ENCODE measurements at places on chromosomes 16 and 17.

- DNase-seq: no peak
These were observed 26.3 kb downstream of the NFE2L1 start for GRCh38 chr17:48074322-48075081.

- no peak for DNase-seq
These were observed 229.8 kb downstream of the KATNIP start for GRCh38 chr16:27779641-27780164.

DNA sequence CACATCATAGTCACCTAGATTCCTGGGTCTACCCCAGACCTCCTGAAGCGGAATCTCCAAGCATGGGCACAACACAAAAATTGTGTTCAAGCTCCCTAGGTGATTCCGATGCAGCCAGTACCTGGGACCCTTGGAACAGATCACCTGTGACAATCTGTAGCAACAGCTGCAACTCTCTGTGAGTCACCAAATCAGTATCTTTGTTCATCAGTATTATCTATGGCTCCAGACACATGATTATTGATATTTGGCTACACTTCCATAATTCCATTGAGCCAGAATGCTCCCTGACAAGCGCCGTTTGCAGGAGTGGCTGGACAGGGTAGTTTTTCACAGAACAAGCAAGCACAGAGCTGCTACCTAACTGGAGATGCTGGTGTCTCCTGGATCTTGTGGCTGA lies 16.2 kb downstream of the SLC6A4 start:
- no peak for DNase-seq

DNA sequence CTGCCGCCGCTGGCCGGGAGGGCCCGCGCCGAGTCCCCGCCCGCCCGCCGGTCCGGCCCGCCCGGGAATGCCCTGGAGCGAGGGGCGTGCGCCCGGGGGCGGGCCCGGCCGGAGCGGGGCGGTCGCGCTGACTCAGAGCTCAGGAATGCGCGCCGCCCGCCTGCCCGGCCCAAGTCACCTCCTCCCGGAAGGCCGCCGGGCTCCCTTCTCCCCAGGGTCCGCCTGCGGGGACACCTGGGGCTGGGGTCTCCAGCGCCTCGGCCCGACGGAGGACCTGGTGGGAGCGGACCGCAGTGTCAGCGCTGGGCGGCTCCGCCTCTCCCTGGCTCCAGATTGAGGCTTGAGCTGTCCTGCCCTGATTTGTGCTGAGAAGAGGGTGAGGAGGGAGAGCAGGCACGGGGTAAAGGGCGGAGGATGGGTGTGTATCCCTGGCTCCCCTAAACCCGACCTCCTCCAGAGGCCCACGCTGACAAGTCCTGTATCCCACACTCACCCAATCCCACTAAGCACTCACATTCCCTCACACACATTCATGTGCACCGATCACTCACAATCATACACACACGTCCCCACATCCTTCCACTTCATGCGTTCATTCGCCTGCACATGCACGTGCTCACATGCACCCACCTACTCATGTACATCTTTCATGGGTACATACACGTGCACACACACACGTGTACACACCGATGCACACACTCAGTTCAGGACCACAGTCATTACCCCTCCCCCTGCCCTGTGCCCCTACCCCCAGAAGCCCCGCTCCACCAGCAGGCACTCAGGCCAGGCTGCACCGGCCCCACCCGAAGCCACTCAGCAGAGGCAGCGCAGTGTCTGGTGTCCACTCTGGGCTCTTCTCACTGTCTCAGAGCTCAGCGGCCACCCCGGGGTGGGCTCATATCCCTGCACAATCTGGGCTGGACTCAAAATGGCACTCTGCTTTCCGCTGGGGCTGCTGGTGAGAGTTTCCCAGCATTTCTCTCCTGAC lies at the start of gene RHBDF1:
RHBDF1 (minus strand) TSS at position 71 of the 988 bp plus-strand sequence. CDS start 7,616 bp downstream, outside the sequence.
- no peak for DNase-seq

DNA sequence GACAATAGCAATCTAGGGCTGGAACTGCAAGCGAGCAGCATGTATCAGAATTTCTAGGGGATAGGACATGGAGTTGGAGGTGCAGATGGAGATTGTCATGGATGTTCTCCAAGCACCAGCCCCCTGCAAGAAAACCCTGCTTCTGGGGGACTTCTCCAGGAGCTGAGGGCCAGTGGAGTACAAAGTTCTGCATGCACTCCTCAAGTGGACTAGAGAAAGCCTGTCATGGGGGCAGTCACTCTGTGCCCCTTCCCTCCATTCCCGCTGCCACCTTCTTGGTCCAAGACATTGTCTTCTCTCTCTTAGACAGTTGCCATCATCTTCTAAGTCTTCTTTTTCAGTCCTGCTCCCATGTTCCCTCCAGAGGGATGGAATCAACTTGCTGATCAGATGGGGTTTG lies 87.9 kb downstream of the AIPL1 start:
- no peak for DNase-seq

DNA sequence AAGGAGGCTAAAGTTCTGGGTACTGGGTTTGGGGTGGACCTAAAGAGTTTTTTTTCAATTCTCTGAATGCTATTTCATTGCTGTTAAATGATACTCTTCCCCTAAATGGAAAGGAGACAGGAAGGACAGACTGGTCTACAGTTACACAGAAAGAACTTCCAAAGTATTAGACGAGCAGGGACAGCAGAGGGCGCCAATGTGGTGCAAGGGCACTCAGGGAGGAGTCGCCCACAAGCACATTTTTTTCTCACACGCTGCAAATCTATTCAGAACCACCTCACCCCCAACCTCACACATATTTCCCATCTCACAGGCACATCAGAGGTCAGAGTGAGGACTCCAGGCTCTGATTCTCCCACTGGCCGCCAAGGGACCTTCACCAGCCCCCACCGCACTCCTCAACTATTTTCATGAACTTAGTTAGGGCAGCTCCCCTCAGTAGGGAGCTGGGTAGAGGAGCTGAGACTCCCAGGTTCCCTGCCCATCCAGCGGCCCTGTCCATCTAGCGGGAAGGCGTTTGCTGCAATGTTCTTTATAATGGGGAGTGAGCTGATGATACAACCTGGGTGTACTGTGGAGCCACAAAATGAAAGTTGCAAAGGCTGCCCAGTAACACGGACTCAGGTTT lies 6.8 kb upstream of the CA4 start:
- peak; percentile 29 for DNase-seq

GRCh38 chr16:26118575-26118974 lies 426.8 kb downstream of the HS3ST4 start:
- no peak for DNase-seq

DNA sequence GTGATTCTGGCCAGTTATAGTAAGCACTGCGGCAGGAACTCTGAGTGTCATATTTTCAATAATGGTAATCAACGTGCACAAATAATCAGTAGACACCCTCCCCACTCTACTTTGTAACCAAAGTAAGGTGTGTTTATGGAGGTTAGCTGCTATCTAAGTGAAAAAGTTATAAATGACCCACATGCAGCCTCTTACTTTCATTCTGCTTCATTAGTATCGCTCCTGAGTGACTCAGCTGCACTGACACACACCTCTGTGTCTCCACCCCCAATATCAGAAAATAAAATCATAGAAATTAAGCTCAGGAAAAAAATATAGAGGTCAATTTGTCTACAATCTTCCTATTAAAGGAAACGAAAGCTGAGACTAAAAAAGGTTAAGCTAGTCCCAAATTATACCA lies 64.1 kb upstream of the TRAP1 start:
- DNase-seq: no peak

DNA sequence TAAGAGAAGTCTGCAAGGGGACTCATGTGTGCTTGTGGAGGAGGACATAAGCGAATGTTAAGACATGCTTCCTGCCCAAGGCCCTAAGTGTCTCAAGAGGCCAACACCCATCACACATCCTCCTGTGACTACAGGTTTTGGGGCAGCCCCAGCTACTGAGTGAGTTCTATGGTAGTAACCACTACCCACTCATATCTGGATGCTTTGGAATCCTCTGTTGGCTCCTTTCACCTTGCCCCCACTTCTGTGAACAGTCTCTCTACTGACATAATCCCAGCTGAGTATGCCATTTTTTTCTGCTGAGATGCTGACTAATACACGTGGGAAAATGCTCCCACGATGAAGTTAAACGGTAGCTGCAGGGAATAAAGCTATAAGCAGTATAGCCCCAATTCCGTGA lies 153.5 kb downstream of the VPS53 start:
- DNase-seq: no peak

- DNase-seq: no peak
These were observed 29.8 kb upstream of the ANKFY1 start for GRCh38 chr17:4293572-4293971.

DNA sequence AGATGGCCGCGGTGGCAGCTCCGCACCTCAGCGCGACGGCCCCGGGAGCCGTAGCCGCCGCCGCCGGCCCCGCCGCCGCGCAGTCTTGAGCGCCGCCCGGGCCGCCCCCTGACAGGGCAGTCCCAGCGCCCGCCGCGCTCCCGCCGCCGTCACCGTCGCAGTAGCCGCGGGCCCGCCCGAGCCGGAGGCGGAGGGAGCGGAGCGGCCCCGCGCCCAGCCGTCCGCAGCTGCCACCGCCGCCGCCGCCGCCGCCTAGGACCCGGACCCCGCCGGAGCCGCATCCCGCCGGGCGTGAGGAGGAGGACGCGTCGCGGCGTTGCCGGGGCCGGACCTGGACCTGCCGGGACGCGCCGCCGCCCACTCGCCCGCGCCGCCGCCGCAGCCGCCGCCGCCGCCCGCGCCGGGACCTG lies 218 bp downstream of the TNRC6C start:
- no peak for DNase-seq

- DNase-seq: no peak
These were observed 11.6 kb upstream of the MARCHF10 start for GRCh38 chr17:62819511-62820221.

DNA sequence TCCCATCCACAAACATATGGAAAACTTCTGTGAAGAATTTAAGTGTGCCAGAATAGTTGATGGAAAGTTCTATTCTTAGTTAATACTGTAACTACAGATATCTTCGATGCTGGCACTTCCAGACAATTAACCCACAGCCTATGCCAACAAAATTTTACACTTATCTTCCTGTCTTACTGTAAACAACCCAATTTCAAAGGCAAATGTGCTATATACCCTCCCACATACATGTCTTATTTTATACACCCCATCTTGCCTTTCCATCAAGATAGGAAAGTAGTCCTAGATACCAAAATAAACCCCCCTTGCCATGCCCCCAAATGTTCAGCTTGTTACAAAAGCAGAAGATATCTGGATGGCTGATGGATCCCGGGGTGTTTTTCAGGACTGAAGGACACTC lies 306.3 kb downstream of the SLC39A11 start:
- no peak for DNase-seq

DNA sequence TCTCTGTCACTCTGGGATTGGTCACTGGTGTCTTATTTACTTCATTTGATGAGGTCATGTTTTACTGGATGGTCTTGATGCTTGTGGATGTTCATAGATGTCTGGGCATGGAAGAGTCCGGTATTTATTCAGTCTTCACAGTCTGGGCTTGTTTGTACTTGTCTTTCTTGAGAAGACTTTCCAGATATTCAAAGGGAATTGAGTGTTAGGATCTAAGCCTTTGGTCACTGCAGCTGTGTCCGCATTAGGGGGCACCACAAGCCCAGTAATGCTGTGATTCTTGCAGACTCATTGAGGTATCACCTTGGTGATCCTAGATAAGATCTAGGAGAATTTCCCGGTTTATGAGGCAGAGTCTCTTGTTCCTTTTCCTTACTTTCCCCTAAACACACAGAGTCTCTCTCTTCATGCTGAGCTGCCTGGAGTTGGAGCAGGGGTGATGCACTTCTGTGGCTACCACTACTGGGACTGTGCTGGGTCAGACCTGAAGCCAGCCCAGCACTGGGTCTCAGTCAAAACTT lies 214.7 kb downstream of the SPECC1 start:
- DNase-seq: no peak

GRCh38 chr16:55588799-55589198 lies 22.3 kb downstream of the CAPNS2 start:
- DNase-seq: no peak

DNA sequence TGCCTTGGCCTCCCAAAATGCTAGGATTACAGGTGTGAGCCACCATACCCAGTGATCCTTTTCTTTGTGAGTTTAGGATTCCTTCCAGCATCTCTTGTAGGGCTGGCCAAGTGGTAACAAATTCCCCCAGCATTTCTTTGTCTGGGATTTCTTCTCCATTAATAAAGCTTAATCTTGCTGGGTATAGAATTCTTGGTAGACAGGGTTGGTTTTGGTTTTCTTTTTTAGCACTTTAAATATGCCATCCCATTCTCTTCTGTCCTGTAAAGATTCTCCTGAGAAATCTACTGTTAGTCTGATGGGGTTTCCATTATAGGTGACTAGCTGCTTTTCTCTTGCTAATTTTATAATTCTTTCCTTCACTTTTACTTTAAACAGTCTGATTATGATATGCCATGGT lies 173.0 kb upstream of the TOM1L1 start:
- DNase-seq: no peak

- DNase-seq: no peak
These were observed 557.7 kb downstream of the MAF start for GRCh38 chr16:79042886-79043285.

DNA sequence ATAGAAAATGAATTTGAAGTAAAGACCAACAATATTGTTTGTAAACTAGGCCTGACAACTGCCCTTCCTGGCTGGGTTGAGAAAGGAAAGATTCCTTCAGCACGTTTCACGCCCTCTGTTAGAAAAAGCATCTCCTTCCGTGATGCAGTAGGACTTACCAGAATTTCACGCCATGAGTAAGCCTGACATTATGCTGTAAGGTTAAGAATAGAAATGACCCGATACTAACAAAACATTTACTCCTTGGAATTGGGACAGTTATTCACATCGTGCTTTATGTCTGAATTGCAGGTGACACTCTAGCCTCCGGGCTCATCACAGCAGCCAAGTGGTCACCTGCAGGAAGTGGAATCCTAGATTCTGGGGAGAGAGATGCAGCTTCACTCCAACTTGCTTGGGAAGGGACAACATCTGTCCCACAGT lies 17.5 kb downstream of the MARCHF10 start:
- DNase-seq: no peak

DNA sequence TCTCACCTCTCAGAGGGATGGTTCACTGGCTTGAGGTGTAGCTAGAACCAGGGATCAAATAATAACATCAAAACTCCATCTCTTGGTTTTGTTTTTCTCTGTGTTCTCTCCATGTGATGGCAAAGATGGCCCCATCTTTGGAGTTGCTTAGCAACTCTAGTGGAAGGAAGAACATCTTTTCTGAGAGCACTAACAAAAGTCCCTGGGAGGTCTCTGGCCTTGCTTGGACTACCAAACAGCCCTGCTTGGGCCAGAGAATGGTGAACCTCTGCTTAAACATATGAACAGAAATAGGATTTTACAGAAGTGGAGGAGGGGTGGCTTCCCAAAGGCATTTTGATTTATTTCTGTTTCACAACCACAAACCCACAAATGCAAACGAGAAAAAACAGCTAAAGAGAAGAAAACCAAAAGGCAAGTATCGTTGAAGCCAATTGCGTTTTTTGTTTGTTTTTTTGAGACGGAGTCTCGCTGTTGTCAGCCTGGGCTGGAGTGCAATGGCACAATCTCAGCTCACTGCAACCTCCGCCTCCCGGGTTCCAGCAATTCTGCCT lies 13.2 kb downstream of the GABARAPL2 start:
- DNase-seq: no peak

All from NCI-H1417 treated with DMSO at 0.1 percent for 48 hours (cell line).